Psoas muscle (tissue), 8 donors: ENCODE measurements at places on chromosomes 12 and 14. TPM values are rescaled to one million over a fixed set of nuclear protein-coding genes. Genes with fewer than 3 reads are reported as not detected.

- no peak for DNase-seq
Measured at GRCh38 chr12:119797090-119797489, 80.0 kb downstream of the CIT start.

Gene MGAT4C
- total RNA-seq = not detected

GRCh38 chr12:106141452-106141851 lies 2.7 kb upstream of the NUAK1 start:
- DNase-seq = no peak

GRCh38 chr14:80959496-80959895 lies 4.1 kb downstream of the TSHR start:
- no peak for DNase-seq

- DNase-seq = peak; percentile 45
Measured at GRCh38 chr12:117587631-117588287, 226.3 kb upstream of the NOS1 start.

- DNase-seq = no peak
Measured at GRCh38 chr12:49283541-49284429, 11.2 kb upstream of the PRPH start.

DNA sequence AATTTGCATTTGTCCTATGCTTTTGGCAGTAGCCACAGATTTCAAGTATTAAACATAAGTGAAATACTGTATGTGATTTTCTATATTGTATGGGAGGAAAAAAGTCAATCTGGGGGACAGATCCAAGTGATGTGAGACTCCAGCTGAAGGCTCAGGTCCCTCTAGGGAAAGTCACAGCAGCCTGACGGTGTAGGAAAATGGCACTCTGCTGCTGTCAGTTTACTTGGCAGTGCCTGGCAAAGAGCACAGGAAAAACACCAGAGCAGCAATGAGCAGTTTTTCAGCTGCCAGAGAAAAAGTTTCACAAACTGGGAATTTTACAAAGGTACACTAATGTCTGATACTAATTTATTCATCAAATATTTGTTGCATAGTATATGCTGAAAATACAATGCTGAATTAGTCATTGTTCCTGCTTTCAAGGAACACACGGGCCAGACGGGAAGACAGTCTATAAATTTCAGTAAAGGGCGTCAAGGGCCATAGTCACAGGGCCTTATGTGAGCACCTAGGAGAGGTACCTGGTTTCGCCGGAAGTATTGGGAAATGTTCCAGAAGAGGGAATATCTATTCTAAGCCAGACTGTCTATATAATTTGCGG lies 66.2 kb upstream of the SLC38A2 start:
- no peak for DNase-seq

DNA sequence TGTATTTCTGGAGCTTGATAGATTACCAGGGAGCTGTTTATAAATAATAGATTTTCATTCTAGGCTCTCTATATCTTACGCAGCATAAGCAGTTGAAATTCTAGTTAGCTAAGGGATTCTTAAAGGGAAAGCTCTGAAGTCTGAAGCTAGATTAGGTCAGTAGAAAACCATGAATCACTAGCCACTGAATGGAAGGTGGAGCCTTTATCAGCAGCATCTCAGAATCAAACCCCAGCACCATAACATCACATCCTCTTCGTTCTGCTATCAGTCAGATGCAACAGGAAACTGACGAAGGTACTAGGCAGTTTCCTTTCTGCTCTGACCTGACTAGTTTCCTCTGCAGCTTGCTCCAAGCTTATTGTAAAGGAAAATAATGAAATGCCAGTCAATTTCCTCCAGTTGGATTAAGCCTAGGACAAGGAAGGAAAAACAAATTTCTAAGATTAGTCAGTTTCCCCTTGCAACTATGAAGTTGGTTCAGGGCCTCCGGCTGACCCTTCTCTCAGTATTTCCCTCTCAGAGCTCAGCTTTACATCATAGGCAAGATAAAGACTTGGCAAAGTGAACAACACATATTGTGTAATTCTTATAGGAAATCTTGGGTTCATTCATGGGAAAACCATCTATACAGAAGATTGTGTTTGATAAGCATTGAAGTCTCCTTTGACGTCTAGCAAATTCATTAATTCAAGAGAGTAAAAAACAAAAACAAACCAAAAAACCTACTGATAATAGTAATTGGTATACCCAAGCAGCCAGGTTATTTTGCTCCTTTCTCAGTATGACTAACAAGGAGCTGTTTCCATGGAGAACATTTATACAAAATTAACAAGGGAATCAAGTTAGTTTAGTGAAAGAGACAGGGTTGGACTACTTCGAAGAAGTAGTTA lies 43.4 kb upstream of the CFAP54 start:
- DNase-seq = no peak

DNA sequence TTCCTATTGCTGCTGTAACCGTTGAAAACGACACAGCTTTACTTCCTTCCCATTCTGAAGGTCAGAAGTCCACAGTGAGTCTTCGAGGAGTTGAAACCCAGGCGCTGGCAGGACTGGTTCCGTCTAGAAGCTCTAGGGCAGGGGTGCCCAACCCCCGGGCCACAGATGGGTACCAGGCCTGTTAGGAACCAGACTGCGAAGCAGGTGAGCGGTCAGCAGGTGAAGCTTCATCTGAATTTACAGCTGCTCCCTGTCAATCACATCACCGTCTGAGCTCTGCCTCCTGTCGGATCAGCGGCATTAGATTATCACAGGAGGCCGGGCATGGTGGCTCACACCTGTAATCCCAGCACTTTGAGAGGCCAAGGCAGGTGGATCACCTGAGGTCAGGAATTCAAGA lies 12.6 kb upstream of the SFSWAP start:
- DNase-seq = no peak

Gene ZBTB39
- total RNA-seq = 5.2 TPM

DNA sequence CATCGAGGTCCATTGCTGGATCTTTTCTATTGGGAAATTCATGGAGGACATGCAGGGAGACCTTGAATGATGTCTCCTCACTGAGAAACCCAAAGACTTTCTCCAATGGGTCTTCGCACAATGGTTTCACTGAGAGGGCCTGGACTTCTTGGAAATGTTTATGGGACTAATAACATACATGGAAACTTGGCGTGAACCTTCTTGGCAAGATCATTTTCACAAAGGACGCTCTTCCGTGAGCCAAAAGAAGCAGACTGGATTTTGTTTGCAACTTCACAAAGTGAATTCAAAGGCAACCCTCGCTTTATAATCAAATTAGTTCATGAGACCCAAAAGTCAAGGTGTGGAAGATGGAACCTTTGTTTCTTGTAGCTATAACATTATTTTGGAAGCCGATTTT lies 154.4 kb downstream of the TMEM132C start:
- DNase-seq = no peak

DNA sequence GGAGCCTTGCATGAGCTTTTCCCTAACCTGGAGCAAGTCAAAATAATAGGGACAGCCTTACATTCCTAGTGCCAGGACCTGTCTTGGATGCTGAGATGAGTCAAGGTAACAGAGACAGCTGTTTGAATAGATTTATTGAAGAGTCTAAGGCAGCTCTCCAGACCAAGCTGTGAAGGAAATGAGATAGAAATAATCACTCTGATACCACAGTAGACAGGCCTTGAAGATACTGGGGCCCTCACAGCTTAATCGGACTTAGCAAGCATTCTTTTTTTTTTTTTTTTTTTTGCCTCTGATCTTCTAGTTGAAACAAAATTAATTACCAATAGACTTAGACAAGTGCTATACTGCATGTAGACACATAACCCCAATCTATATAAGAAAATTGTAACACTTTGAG lies 3.1 kb upstream of the RNASE9 start:
- DNase-seq = no peak

DNA sequence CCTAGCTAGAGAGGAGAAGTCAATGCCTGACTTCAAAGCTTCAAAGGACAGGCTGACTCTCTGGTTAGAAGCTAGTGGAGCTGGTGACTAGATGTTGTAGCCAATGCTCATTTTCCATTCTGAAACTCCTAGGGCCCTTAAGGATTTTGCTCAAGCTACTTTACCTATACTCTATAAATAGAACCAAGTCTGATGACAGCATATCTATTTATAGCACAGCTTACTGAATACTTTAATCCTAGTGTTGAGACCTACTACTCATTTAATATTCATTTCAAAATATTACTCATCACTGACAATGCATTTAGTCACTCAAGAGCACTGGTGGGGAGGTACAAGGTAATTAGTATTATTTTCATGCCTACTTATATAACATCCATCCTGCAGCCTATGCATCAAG lies 137.2 kb upstream of the PELI2 start:
- DNase-seq = no peak

DNA sequence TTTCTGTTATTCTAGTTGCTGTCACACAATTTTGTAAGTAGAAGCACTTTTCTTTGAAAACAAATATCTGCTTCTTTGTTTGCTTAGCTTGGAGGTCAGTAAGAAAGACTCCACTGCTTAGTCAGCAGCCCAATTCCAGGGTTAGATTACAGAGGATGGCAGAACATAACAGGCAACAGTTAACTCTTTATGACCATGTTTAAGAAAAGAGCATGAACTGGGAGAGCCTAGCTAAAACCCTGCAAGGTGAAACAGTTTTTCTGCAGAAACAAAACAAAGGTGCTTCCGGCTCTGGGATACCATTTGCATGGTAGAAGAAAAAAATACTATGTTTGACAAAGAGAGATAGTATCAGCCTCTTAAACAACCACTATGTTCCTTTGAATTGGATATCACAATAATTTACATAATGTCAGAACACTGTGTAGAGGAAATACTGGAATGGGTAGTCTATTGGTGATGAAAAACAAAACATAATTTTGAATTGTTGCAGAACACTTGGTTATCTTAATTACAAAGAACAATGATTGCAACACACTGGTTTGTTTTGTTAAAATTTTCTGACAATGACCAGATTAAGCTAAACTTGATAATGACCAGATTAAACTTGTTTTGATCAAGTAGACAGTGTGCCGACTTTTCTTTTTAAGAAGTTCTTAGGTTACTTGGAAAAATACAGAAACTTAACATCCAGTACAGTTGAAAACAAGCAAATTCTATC lies 22.4 kb upstream of the PPM1H start:
- DNase-seq = no peak

DNA sequence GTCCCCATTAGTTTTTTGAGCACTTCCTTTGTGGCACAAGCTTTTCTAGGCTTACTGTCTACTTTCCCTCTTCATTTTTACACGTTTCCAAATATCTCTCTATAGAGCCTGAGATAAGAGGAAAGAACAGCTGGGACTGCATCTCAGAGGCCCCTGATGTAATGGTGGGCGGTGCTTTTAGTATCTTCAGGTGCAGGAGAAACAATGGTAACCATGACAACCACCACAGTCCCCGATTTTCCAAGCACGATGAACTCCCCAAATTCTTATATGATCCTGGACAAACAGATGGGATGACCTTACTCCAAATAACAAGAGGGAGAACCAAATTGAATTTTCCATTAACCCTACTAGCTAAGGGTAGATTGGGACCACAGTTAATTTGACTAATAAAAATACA lies 103.3 kb downstream of the AEBP2 start:
- DNase-seq = no peak

Gene KRT78
- not detected for total RNA-seq

Gene CLEC2A
- total RNA-seq = not detected

Gene FAM181A
- total RNA-seq = not detected

GRCh38 chr12:55666508-55666907 lies 29.8 kb downstream of the OR10P1 start:
- DNase-seq = no peak

Gene LBHD2
- total RNA-seq = not detected

DNA sequence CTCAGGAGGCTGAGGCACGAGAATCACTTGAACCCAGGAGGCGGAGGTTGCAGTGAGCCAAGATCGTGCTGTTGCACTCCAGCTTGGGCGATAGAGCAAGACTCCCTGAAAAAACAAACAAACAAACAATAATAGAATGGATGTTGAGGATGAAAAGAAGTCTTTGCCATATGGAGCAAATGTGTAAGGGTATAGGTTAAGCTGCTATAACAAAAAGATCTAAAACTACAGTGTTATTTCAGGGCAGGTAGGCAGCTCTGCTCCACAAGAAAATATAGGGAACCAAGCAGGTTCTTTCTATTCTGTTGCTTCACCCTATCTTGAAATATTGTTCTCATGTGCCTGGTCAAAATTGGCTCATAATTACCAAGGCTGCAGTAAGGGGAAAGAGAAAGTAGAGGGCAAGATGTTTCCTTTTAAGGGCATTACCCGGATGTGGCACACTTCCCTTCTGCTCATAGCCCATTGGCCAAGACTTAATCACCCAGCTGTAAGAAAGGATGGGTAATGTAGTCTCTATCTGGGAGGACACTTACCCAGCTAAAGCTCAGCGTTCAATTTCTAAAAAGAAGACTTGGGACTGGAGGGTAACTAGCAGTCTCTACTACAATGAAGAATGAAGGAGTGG lies 23.5 kb downstream of the SDSL start:
- no peak for DNase-seq

DNA sequence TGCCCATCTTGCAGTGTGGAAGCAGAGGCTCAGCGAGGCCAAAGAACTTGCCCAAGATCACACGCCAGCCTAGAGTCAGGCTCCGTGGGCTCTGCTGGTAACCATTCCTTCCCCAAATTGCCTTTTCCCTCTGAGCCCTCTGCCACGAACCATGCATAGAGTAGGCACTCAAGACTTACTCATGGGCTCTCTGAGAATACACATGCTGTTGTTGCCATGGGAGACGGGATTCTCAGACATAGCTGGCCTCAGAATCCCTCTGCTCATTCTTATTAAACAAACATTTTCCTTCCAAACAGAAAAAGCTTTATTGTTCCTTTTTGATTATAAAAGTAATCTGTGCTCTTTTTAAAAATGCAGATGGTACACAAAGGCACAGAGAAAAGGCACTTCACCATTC lies 52.5 kb upstream of the WSCD2 start:
- no peak for DNase-seq

GRCh38 chr12:12070674-12071656 lies at the start of gene BCL2L14:
BCL2L14 (plus strand) TSS chr12:12070939; CDS start chr12:12079306, 8,367 bp downstream.
- DNase-seq = no peak

- DNase-seq = peak; percentile 63
Measured at GRCh38 chr14:68695326-68695768, 97.5 kb downstream of the ZFP36L1 start.

- peak; percentile 87 for DNase-seq
Measured at GRCh38 chr14:101364503-101365328, 196.6 kb upstream of the DIO3 start.

GRCh38 chr14:91365552-91365951 lies 52.1 kb downstream of the CCDC88C start:
- DNase-seq = no peak

Gene OR4E2
- not detected for total RNA-seq

GRCh38 chr12:19910681-19911080 lies 457.7 kb upstream of the PDE3A start:
- DNase-seq = no peak

Gene B4GALNT3
- 4.0 TPM for total RNA-seq

Gene DACT1
- total RNA-seq = 0.67 TPM

GRCh38 chr12:131810726-131811125 lies 17.5 kb upstream of the MMP17 start:
- DNase-seq = no peak

Gene STAC3
- total RNA-seq = 576 TPM

- DNase-seq = peak; percentile 62
Measured at GRCh38 chr14:68692216-68692615, 100.7 kb downstream of the ZFP36L1 start.

Gene EMP1
- 49.8 TPM for total RNA-seq

Gene NFATC4
- total RNA-seq = 12.0 TPM
